ENCODE measurements at places on chromosomes 3 and 15.

GRCh38 chr15:38002883-38003477 is 68.5 kb downstream of the TMCO5A start:
- DNase-seq: no peak

DNA sequence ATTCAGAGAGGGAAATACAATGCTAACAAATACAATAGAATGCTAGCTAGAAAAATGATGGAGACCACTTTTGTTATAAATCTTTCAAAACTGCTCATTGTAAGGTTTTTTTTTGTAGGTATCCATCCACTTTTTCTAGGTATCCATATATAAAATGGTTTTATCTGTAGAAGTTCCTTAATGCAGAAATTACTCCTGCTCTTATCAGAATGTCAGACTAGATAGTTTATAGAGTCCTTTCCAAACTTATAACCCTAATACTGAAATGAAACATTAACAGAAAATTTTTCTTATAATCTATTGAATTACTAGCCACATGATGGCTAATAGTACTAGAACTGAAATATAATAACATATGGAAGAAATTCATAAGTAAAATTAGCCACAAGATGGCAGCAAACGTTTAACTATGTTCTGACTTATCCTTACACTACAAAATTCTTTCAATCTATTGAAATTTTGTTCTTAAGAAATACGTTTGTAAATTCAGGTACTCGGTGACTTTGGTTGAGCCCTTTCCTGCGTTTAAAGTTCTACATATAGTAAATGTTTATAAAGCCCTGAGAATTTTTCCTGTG is 58.5 kb downstream of the ECT2 start:
- DNase-seq: no peak

GRCh38 chr3:52650439-52650838 is 35.3 kb downstream of the PBRM1 start:
- DNase-seq: no peak

DNA sequence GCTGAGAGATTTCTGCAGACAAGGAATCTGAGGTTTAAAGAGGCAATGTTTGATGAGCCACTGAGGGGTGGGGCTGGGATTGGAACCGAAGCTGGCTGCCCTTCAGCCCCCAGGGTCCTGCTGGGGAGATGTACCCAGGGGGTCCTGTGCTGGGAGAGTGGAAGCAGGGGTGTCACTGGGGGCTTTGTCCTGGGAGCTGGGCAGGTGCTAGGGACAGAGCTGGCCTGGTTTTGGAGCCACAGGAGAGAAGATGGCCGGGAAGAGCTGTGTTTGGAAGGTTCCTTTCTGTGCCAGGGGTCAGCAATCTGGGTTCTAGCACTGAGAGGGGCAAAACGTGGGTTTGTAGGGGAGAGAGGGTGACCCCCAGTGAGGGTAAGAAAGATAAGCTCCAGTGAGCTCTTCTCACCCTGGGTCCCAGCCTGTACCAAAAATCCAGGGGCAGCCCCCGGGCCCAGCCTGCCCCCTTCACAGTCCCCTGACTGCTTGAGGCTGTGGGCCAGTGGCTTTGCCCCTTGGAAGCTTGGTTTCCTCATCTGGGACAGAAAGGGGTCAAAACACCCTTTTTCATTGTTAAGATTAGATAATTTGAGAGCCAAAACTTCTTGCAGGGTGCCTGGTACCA is 69.6 kb downstream of the SMAD3 start:
- no peak for DNase-seq

- DNase-seq: no peak
Measured at GRCh38 chr15:87211547-87211946, 1045.0 kb downstream of the NTRK3 start.

DNA sequence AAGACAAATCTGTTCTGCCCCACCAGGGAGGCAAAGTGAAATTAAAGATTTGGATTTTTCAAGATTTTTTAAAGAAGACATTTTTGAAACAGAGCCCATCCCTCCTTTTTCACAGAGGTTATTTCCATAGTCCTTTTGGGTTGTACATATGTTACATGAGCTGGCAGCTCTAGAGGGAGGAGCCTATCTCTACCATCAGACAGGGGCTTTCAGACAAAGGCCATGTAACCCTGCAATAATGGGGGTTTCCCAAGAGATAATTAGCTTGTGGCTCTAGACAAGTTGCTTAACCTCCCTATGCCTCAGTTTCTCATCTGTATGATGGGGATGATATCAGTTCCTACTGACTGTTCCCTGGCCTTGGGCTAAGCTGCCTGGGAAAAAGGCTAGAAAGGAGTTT is 8.0 kb upstream of the TBC1D21 start:
- DNase-seq: no peak

DNA sequence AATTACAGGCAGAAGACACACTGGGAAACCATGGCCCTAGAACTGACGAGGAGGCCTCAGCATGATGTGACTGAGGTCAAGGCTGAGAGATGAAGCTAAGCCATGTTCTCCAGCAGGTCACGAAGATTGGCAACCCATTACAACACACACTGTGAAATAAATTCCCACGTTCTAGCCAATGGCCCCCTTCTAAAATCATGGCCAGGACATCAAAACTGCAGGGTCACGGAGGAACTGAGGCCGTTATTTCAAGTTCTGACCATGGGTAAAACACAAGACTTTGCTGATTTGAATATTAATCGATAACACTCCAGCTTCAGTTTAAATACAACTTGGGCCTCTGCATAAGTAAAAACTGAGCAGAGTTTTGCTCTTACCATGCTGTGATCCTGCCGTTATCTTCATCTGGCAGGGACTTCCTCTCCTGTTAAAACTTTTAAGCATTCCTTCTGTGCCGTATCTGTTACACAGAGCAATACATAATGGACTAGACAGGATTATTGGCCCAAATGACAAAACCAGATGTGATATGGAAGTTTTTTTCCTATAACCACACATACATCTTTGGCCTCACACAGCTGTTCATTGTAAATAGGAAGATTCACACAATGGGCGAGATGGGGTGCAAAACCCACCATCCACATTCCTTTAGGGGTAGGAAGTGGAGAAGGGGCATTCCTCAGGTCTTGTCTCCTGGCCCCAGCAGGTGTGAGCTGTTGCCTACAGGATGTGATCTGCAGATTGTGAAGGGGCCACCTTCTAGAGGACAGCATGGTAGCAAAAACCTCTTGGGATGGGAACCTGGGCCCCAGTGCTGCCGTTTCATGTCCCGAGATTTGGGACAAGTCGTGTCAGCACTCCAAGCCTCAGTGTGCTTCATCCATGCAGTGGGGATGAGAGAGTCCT is 207.4 kb downstream of the OPA1 start:
- no peak for DNase-seq

- DNase-seq: no peak
Measured at GRCh38 chr3:161314836-161315395, 56.4 kb downstream of the SPTSSB start.

All from osteocyte (in vitro differentiated cells).